ENCODE measurements at places on chromosomes 5 and 9. TPM values are rescaled to one million over a fixed set of nuclear protein-coding genes. Genes with fewer than 3 reads are reported as not detected.

Gene ADCY2
- total RNA-seq = 32.3 TPM

Gene CMYA5
- total RNA-seq = 1.8 TPM

Gene FCHO2
- 52.4 TPM for total RNA-seq

Gene GABRB2
- 117 TPM for total RNA-seq

Gene PCDHA1
- 13.8 TPM for total RNA-seq

Gene SLC4A9
- total RNA-seq = 0.23 TPM

Gene ACOT12
- 5.1 TPM for total RNA-seq

Gene PCDHGC4
- 91.6 TPM for total RNA-seq

Gene GCNT1
- 3.9 TPM for total RNA-seq

Gene ADAMTS12
- 5.8 TPM for total RNA-seq

Gene C5orf58
- total RNA-seq = not detected

Gene GPR107
- 40.8 TPM for total RNA-seq

Gene ENTPD8
- total RNA-seq = not detected

Gene SPINK1
- total RNA-seq = not detected

Gene PCA3
- 1.4 TPM for total RNA-seq

All from diencephalon (tissue), 1 donor.